ENCODE measurements at places on chromosomes 2 and 18.
A peak's percentile ranks its signal among the peaks of the same experiment; 100 is the strongest.

GRCh38 chr2:53886406-53887280, 26.9 kb upstream of the GPR75 start:
- no peak for DNase-seq

GRCh38 chr2:166632616-166633015, 138.6 kb upstream of the SCN7A start:
- DNase-seq: no peak

- no peak for DNase-seq
These were observed 12.2 kb downstream of the CAPG start for GRCh38 chr2:85397925-85398331.

DNA sequence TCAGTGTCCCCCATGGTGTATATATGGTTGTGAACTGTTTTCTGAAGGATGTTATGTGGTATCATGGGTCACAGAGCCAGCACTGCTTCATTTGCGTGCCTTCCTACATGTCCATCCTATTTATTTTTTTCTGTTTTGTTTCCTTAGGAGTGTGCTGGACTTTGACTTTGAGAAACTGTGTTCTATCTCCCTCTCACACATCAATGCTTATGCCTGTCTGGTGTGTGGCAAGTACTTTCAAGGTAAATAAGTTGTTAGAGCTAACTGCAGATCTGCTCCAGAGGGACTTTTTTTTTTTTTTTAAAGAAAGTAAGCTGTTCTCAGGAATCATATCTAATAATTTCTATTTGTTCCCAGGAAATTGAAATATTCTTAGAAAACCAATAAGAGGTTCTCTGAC, 5.4 kb downstream of the USP39 start:
- DNase-seq: no peak

GRCh38 chr2:195413944-195414343, 243.1 kb upstream of the SLC39A10 start:
- DNase-seq: no peak

DNA sequence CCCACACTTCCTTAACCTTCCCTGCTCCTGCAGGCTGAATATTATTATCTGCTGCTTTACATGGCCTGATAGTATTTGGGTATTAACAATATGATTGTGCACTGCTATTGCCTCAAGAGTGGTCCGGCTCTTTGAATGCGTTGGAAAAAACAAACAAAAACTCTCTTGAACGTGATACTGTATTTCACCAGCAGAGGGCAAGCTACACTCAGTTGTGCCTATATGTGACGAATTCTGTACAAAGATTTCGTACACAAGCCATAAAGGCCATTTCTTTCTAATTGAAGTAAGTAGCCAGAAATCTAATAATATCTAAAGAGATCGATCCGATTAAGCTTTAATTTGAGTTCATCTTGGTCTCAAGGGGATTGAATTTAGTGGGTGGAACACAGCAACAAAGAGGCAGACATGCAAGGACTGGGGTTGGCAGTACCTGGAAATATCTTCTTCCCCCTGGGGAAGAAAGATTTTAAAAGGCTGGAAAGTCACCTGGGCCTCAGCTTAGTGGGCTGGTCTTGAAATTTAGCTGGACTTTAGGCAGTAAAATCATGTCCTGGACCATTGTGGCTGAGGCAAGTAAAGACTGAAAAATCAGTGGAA, 49.3 kb upstream of the RAB6D start:
- no peak for DNase-seq

DNA sequence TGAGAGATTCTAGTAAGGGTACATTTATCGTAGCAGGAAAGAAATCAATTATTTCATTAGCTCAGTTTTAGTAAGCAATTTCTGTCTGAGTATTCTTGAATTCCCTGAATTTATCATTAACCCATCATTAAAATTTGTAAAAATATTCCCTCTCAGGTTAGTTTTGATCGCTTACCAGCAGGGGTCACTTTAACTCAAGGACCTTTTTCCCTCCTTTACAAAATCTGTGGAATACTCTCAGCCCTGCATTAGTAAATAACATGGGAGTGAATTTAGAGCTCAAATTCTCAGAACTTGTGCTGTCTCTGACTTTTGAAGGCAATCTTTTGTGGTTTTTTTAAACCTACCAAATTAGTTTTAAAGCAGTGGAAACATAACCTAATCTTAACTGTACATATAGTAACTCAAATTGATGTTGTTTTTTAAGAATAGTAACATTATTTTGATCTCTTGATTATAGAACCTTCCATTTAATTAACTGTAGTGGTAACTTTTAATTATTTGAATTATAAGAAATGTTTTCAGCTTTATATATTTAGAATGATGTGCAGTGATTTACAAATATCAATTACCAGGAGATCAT, 97.2 kb downstream of the AGPS start:
- no peak for DNase-seq

DNA sequence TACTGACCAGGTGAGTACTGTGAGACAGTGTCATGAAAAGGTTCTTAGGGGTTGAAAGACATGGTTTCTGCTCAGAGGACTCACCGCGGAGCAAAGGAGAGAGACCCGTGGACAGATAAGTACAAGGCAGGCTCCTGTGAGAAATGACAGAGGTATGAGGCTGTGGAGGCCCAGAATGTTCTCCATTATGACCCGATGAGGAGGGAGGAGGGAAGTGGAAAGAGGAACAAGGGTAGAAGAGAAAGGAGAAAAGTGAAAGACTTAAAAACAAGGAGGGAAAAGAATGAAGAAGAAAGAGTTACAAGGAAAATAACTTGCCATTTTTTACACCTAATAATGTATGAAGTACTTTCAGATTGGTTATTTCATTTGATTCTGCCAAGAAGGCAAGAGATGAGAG, 29.8 kb downstream of the MAPRE3 start:
- no peak for DNase-seq

DNA sequence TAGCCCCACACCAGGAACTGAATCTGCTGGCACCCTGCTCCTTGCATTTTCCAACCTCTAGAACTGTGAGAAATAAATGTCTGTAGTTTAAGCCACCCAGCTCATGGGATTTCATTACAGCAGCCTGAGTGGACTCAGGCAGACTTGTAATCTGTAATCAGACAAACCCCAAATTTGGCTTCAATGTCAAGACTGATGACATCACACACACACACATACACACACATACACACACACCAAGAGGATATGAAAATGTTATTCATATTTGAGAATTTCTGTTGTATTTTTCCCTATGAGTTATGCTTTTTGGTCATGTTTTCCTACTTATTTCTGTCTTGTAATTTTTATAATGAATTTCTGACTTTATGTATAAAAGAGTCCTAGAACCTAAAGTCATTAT, 83.8 kb upstream of the GLI2 start:
- DNase-seq: no peak

DNA sequence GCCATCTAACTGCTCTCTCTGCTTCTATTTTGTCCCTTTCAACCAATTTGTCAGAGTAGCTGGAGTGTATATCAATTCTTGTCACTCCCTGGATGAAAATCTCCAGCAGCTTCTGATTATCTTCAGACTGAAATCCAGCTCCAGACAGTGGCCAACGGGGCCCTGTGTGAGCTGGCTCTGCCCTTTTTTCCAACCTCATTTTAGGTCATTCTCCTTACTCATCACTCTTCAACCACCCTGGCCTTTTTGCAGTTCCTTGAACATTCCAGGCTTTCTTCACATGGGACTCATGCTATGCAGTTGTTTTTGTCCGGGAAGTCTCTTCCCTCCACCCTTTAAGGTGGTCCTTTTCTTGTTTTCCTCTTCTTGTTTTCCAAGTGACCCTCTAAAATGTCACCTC, 15.4 kb upstream of the FAP start:
- no peak for DNase-seq

GRCh38 chr2:122530814-122531213, 775.4 kb downstream of the TSN start:
- DNase-seq: no peak

DNA sequence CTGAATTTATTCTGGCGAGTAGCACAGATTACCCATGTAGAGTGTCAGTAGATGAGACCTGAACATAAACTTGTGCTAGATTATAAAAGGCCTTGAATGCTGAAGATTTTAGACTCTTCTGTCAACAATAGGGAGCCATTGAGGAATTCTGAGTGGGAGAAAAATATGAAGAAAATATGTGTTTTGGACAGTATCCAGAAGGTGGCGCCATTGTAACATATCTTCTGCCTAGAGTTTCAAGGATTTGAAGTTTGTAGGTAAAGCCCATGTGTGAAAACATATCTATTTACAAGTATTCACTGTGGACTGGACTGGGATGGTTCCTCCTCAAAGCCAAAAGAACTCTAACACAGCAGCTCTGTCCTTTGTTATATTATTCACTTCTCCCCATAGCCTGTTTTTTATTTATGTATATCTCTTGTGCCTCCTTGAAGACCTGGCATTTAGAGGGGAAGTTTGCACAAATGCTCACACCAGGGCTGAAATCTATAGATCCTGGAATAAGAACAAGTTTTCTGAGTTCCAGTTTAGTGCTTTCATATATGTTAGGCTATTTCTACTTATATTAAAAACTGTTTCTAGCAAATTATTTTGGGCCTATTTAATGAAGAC, 124.9 kb downstream of the RDH14 start:
- DNase-seq: no peak

DNA sequence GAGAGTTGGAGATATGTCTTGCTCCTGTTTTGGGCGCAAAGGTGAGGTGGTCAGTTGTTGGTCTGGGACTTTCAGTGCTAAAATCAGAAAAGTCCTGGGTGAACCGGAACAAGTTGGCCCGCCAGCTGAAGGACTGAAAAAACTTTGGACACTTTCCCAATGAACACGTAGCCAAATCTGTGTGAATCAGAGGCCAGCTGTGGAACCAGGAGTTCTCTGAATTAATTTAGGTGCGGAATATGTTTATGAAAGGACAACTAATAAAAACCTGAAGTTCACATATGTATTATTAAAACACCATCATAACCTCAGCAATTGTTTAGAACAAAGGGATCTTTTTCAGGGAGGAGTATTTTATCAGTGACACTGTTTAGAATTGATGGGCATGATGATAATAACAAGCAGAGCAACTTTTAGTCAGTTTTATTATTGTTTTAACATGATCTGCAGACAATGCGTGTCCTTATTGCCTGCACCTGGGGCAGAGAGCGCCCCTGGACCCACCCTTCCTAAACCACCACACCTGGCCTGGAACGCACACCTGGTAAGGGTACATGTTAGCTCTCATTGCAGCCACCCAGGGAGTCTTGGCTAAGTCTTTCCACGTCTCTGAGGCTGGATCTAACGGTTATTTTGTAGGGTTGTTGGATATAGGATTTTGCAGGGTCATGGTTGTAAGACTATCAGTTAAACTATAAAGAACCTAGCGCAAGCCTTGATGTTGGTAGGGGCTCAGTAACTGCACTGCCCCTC, 9.9 kb upstream of the ODC1 start:
- DNase-seq: no peak

GRCh38 chr2:217475791-217476190, 527.0 kb downstream of the TNS1 start:
- no peak for DNase-seq

- DNase-seq: no peak
These were observed 45.1 kb upstream of the TBR1 start for GRCh38 chr2:161370981-161371380.

DNA sequence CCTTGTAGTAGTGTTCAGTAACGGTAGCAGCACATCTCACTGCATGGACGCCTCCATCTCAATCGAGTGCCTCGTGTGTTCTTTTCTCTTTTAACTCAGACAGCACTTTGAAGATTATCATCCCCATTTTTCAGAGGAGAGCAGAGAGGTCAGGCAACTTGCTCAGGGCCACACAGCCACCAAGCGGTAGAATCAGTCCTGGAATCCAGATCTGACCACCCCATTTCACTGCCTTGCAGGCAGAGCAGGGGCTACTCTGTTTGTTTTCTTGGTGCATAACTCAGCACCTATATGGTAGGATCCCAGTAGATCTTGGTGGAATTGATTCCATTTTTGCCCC, 129.5 kb downstream of the SMAD7 start:
- DNase-seq: no peak

GRCh38 chr2:218301176-218301819, 9.0 kb upstream of the TMBIM1 start:
- DNase-seq: peak; percentile 31

DNA sequence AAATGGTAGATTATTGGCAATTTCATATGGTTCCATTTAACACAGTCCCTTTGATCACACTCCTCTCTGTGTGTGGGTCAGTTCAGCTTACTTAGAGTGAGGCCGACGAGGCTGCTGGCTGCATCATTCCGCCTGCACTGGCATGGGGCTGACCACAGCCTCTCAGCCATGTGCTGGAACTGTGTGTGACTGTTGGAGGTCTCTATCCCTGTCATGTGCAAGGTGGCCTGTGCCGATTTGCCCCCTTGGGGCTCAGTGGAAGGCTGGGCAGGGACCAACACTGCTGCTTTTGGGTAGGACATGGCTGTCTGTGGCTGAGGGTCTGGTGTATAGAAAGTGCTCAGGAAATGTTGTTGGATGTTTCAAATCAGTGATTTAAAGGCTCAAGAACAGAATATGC, 454.0 kb upstream of the HS6ST1 start:
- DNase-seq: no peak

GRCh38 chr2:232412986-232413385, 6.3 kb downstream of the ALPG start:
- no peak for DNase-seq

DNA sequence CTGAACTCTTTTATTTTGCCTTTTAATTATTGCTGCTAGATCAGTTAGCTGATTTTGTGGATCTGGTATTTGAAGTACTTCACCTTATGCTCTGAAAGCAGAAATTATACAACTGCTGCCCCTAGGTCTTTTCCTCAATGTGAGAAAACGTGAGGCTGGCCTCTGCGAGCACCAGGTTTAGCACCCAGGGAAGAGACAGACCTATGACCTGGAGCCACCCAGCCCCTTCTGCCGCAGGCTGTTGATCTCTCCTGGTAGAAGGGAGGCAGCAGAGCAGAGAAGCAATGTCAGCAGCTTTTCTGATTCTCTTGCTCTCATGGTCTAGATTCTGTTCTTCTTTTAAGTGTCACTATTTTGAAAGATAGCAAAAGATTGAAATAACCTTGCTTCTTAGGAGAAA, 19.9 kb downstream of the TRAPPC12 start:
- DNase-seq: no peak

- DNase-seq: no peak
These were observed 2.1 kb downstream of the PFN4 start for GRCh38 chr2:24121066-24121465.

DNA sequence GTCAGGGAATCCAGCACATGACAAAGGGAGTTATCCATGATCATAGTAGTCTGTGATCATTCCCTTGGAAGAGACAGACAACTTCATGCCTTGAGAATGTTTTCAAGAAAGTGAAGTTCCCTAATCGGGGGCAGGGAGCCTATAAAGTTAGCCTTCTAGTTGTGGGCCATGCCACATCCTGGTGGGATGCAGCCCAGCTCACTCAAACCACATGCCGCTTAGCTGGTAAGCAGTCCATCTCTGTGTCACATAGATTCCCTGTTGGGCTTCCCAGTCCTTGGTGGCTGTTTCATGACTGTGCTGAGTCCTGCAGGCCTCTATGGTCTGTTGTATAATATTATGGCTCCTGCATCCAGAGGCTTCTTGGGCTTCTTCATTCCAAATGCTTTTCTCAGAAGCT, 11.4 kb upstream of the ARHGAP25 start:
- no peak for DNase-seq

GRCh38 chr2:223901311-223901710, 43.8 kb downstream of the WDFY1 start:
- no peak for DNase-seq

- DNase-seq: no peak
These were observed 113.3 kb downstream of the DNAH6 start for GRCh38 chr2:84629550-84629949.

All from NCI-H510A (cell line).